Right renal cortex interstitium (tissue), 3 donors: ENCODE measurements at places on chromosomes 3 and 15. TPM values are rescaled to one million over a fixed set of nuclear protein-coding genes. Genes with fewer than 3 reads are reported as not detected.
A peak's percentile ranks its signal among the peaks of the same experiment; 100 is the strongest.

DNA sequence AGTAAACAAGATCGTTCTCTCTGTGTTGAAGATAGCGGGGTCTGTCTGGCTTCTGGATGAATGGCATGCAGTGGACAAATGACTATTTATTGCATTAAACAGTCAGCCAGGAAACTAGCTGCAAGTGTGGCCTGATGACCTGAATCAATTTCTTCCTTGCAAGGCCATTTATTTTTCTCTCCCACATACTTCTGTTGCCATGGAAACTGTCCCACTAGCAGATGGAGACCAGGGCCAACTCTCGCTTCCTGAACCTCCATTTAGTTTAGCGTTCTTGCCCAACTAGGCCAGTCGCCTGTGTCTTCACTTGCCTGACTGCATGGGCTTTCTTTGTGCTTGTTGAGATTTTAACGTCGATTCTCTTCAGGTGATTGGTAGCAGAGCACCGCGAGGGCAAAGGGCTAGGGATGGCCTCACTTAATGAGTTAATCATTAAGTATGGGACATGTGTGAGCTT lies 27.6 kb downstream of the LMCD1 start:
- DNase-seq = peak; percentile 54

GRCh38 chr3:102536456-102536855 lies 101.6 kb downstream of the ZPLD1 start:
- no peak for DNase-seq

- peak; percentile 59 for DNase-seq
Measured at GRCh38 chr15:84151205-84151931, 84.2 kb upstream of the GOLGA6L4 start.

- DNase-seq = no peak
Measured at GRCh38 chr15:63051156-63052066, 8.9 kb downstream of the TPM1 start.

GRCh38 chr3:9193633-9194195 lies 55.7 kb downstream of the SRGAP3 start:
- DNase-seq = no peak

The RGMA gene
- 8.1 TPM for polyA plus RNA-seq

The SHC4 gene
- 3.1 TPM for polyA plus RNA-seq

The LIPH gene
- polyA plus RNA-seq = 1.8 TPM

The MYRIP gene
- polyA plus RNA-seq = 1.7 TPM

The NMNAT3 gene
- polyA plus RNA-seq = 9.9 TPM

The PRSS50 gene
- 2.4 TPM for polyA plus RNA-seq

The MAGI1 gene
- polyA plus RNA-seq = 29.3 TPM

The PLXND1 gene
- 117 TPM for polyA plus RNA-seq
